ENCODE measurements at places on chromosomes 1 and 21.

- DNase-seq: no peak
Measured at GRCh38 chr21:20661745-20662422, 336.3 kb upstream of the NCAM2 start.

GRCh38 chr1:26890467-26890796 lies 349 bp upstream of the GPN2 start:
- DNase-seq: no peak

DNA sequence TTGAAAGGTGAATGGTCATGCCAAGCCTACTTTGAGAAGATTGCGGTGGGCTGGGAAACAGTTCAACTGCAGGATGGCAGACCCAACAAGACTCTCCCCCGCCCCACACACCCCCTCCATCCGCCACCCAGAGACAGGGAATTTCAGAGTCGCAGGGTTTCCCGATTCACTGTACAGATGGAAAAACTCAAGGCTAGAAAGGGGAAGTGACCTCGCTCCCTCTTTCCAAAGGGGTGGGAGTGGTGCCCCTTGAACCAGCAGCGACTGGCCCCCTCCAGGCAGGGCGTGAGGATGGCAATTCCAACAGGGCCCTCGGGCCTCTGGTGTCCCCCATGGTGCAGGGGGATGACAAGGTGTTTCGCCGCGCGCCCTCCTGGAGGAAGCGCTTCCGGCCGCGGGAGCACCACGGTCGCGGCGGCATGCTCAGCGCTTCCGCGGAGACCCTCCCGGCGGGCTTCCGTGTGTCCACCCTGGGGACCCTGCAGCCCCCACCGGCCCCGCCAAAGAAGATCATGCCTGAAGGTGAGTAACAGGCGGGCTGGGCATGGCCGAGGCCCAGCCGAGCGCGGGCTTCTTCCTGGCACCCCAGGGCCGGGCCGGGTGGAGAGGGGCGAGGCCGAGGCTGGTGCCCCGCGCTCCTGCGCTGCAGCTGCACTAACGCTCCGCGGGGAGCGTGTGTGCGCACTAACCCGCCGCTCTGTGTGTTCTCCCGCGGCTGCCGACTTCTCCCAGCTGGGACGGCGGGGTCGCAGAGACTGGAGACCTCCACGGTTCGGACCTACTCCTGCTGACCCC lies 10.4 kb downstream of the MYOG start:
- no peak for DNase-seq

DNA sequence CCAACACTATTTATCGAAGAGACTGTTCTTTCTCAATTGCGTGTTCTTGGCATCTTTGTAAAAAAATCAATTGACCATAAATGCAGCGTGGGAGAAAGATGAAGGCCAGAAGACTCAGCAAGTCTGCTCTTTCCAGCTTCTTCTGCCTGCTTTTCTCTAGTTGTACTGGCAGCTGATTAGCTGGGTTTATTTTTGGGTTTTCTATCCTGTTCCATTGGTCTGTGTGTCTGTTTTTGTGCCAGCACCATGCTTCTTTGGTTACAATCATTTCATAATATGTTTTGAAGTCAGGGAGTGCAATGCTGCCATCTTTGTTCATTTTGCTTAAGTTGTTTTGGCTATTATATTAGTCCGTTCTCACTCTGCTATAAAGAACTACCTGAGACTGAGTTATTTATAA lies 201.8 kb upstream of the B3GALT2 start:
- no peak for DNase-seq

- DNase-seq: no peak
Measured at GRCh38 chr1:34794001-34794789, 1.4 kb downstream of the GJA4 start.

DNA sequence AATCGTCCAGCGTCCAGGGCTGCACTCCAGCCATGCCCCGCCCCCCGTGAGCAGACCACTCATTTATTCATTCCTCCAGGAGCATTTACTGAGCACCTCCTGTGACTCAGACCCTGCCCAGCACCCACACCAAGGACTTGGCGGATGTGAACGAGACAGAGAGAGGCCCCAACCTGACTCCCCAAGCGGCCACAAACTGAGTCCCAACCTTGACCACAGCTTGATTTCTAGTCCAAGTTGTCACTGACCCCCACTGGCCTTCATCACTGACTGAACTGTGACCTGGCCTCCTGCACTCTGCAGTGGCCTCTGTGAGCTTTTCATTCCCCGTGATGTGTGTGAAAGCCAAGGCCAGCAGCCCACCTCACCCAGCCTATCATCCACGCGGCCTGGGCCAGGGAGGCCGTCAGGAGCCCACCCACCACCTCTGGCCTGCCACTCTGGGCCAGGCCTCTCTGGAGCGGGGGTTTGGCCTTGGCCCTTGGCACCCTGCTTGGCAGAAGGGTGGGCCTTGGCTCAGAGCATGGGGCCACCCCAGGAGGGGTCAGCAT lies 19.3 kb upstream of the RUNX3 start:
- peak; percentile 33 for DNase-seq

DNA sequence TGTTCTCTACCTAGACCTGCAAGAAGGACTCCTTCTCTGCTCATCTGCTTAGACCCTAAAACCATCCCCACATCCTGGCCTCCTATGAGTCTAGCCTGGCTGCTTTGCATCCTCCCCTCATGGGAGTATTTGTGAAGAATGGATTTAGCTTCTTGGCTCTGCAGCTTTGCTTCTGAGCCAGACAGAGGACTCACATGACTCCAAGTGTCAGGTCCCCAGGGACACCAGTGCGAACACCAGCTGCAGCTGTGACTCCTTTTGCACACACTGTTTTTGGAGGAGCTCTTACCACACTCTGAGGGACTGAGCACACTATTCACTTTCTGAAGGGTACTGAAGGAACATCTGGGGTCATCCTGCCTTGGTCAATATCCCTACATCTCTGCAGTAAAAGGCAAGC lies 131.8 kb upstream of the SGIP1 start:
- DNase-seq: no peak

GRCh38 chr1:51268634-51269033 lies 32.6 kb downstream of the RNF11 start:
- no peak for DNase-seq

GRCh38 chr1:159859767-159860322 lies 2.6 kb downstream of the VSIG8 start:
- DNase-seq: no peak

GRCh38 chr1:58883037-58883887 lies 99.4 kb upstream of the JUN start:
- peak; percentile 96 for DNase-seq

DNA sequence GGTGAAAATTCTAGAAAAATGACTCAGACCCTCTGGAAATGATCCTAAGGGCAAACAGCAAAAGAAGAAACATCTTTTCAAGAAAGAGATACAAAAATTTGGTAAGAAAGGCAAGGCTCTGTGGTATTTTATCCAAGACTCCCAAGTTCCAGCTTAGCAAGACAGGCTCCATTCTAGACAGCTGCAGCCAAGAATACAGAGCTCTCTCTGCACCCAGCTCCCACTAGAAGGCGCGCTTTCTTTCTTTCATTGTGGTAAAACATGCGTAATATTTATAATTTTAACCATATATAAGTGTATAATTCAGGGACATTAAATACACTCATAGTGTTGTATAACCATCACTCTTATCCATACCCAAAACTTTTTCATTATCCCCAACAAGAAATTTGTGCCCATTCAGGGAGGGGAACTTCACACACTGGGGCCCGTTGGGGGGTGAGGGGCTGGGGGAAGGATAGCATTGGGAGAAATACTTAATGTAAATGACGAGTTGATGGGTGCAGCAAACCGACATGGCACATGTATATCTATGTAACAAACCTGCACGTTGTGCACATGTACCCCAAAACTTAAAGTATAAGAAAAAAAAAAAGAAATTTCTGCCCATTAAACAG lies 2.2 kb upstream of the HFM1 start:
- DNase-seq: no peak

DNA sequence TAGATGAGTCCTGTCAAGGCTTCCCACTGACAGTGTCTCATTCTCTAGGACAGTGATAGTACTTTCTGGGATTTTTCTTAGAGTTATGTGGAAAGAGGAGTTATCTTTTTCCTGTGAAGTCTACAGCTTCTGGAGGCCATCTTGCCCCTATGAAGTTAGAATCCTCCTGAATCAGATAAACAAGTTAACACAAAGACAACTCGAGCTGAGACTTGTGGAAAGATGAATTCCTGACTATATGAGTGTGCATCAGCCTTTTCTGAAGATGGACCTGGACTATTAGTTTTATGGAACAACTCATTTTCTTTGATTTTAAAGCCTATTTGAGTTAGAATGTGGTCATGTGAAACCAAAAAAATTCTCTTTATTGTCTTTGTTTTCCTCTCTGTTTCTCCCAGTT lies 290.9 kb downstream of the LRRIQ3 start:
- DNase-seq: peak; percentile 35

DNA sequence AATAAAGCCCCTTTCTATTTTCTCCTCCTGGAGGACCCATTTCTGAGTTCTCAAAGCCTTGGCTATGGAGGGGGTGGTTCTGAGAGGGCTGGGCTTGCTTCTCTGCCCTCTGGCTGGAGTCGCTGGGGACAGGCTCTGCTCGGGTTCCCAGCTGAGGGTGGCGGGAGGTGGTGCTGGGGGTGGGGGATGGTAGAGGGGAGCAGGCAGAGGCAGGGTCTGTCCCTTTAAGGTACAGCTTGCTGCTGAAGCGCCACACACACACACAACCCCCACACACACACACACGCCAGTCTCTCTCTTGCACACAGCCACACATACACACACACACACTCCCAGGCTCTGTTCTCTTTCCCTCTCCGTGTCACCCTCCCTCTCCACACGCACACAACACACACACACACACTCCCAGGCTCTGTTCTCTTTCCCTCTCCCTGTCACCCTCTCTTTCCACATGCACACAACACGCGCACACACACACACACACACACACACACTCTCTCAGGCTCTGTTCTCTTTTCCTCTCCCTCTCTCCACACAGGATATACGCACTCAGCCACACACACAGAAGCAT lies 69.8 kb upstream of the SSBP3 start:
- no peak for DNase-seq

GRCh38 chr1:159908031-159908940 lies 8.3 kb upstream of the CFAP45 start:
- no peak for DNase-seq

GRCh38 chr1:35557118-35557610 lies at the start of gene KIAA0319L:
KIAA0319L (minus strand) TSS chr1:35557403; CDS start chr1:35554491, 2,912 bp downstream.
- DNase-seq: peak; percentile 87

DNA sequence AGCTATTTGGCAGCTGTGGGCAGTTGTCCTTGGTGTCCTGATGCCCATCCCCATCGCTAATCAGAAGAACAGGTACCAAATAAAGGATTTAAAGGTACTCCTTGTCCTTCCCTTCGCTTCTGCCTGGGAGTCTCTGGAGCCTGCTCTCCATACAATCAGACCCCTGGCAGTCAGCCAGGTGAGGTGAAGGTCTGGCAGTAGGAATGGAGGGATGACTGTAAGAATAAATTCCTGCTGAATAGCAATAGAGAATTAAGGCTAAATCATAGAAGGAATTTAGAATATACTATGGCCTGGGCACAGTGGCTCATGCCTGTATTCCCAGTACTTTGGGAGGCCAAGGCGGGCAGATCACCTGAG lies 9.2 kb downstream of the THBS3 start:
- no peak for DNase-seq

DNA sequence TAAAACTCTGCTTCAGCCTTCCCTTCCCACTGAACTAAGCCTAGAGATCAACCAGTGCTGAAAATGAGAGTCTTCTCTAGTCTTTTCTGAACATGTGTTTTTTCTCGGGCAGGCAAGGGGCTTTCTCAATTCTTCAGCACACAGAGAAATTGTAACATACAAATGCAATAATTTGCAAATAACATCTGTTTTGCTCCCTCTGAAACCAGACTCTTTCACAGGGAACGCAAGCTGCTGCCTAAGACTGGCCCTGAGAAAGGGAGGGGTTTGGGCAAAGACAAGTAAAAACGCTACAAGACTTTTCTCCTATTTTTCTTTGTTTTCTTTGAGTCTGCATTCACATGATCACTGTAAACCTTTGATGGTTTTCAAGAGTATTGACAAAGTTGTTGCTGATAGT lies 39.6 kb upstream of the VN1R5 start:
- DNase-seq: no peak

DNA sequence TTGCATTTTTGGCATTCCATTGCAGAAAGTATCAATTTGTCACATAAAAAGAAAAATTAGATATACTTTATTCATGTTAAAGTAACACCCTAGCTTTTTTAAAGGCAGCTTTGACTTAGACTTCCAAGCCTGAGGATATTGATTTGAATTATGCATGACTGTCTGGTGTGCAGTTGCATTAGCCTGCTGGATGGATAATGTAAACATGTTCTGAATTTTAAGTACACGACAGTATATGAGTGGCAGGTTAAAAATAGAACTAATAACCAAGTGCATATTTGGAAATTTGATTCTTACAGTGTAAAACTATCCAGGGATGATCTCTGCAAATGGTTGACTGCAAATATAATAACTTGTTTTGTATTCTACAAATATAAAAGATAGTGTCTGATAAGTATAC lies 124.0 kb downstream of the SYT14 start:
- no peak for DNase-seq

- peak; percentile 57 for DNase-seq
Measured at GRCh38 chr1:59768792-59769735, 45.7 kb upstream of the HOOK1 start.

GRCh38 chr21:43717967-43718871 lies 710 bp upstream of the PDXK start:
- DNase-seq: no peak

DNA sequence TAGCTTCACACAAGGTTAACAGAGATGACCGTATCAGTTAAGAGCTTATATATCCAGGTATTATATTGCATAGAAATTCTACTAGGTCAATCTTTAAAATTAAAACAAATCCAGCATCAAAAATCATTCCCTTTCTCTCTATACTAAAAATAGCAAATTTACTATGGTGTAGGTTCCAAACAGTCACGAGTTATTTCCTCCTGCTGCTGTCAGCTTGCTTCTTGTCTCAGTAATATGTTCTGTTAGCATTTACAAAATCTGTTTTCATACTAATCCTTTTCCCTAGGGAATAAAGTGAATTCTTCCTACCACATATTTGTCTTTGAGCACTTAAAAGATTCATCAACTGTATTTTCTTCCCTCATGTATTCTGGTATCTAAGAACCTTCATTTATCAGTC lies 2.5 kb downstream of the WDR26 start:
- DNase-seq: no peak

DNA sequence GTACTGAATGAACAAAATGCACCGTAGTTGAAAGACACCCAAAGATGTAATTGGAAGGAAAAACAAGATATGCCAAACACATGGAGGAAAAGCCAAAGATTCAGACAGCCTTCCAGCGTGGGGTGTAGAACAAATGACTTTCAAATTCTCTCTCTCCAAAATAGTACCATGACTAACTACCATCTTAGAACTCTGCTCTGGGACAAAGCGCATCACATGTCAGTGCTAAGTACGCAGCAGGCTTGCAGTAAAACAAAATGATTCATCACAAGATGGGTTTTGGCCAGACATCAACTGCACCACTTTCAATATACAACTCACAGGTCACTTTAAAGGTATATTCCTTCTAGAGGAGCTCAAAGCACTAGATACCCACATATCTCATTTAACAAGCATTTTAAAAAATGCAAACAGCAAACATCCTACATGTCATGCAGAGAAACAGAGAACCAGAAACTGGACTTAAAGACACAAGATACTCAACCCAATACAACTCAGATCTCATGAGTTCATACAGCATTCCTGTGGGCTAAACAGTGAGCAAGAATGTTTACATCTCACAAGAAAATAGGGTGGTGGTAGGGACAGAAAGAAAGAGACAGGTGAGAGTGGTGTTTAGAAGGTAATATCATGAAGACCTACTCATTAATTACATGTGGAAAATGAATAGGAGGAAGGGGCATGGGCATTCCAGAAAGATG lies 75.7 kb downstream of the BCAR3 start:
- DNase-seq: peak; percentile 85

Measured in foreskin keratinocyte (primary cell).